ENCODE measurements at places on chromosomes 4 and X.

- DNase-seq = peak; percentile 79
These were observed 146.8 kb downstream of the PPP3CA start for GRCh38 chr4:101200561-101200960.

- DNase-seq = no peak
These were observed 5.1 kb downstream of the PGRMC2 start for GRCh38 chr4:128282516-128282915.

DNA sequence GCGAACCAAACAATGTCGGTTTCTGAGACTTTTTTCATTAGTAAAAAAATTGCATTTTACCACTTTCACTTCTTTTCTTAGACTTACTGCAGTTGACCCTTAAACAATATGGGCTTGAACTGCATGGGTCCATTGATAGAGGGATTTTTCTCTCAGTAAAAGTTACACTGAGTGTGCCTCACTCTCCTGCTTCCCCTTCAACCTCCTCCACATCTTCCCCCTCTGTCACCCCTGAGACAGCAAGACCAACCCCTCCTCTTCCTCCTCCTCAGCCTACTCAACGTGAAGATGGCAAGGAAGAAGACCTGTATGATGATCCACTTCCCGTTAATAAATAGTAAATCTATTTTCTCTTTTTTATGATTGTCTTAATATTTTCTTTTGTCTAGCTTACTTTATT, 43.4 kb downstream of the TEC start:
- no peak for DNase-seq

DNA sequence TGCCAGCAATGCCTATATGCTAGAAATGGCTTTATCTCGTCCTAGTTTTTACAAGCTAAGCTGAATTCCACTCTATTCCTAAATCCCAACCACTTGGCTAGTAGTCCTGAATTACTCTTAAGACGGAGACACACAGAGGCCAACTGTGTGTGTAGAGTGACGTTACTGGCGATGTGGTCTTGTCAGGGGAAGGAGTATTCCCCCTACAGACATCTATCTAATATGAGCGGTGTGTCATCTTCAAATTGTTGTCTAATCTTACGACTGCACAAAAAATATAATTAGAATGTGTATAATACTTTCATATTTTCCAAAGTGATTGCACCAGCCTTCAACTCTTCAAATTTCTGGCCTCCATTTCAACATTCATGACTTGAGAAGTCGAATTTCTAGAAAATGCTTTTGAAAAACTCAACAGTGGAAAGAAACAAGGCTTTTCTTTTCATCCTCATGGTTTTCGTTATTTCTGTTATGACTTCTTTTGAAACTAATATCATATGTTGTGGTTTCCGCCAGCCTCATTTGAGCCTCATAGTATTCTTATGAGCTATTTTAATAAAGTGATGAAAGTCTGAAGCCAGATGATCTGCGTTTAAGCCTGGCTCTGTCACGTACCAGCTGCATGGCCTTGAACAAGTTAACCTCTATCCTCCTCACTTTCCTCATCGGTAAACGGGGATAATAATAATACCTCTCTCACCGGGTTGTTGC, 132.3 kb downstream of the SOWAHB start:
- DNase-seq = no peak

GRCh38 chrX:2972391-2972790, 34.0 kb upstream of the ARSH start:
- no peak for DNase-seq

All from AG09309 (cell line).